ENCODE measurements at places on chromosomes 4 and X. TPM values are rescaled to one million over a fixed set of nuclear protein-coding genes. Genes with fewer than 3 reads are reported as not detected.

NUDT11 gene
- total RNA-seq, result not detected

GRCh38 chrX:136260776-136261175 is 9.6 kb upstream of the MAP7D3 start:
- H3K36me3 ChIP-seq, result no peaks in the 10 kb centered on the region
- H3K4me1 ChIP-seq, result no peaks in the 10 kb centered on the region
- no peak for DNase-seq
- H3K27me3 ChIP-seq, result no peaks in the 10 kb centered on the region

GRCh38 chrX:13515211-13515930 is 54.0 kb upstream of the EGFL6 start:
- H3K4me3 ChIP-seq, result no peak overlapping the region
- H3K27ac ChIP-seq, result no peak overlapping the region
- H3K36me3 ChIP-seq, result no peaks in the 10 kb centered on the region
- no peaks in the 10 kb centered on the region for H3K4me1 ChIP-seq

DNA sequence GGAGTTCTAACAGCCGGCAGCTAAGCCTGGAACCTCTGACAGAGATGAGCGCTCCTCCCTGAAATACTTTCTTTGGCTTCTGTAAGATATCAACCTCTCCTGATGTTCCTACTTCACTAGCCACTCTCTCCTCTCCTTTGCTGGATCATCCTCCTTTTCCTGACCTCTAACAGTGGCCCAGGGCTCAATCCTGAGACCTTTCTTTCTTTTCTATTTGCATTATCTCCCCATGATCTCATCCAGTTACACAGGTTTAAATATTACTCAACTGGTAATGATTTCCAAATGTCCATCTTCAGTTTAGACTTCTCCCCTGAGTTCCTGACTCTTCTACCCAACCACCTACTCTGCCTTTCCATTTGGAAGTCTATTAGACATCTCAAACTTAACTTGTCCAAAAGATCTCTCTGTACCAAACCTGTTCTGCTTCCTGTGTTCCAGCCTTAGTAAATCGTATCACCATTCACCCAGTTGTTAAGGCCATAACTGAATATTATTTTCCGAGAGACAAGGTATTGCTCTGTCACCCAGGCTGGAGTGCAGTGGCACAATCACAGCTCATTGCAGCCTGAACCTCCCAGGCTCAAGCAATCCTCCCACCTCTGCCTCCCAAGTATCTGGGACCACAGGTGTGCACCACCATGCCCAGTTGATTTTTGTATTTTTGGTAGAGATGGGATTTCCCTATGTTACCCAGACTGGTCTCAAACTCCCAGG is 41.1 kb downstream of the RFC1 start:
- no peak overlapping the region for H3K27ac ChIP-seq
- no peaks in the 10 kb centered on the region for H3K4me1 ChIP-seq
- no peak overlapping the region for H3K4me3 ChIP-seq
- H3K27me3 ChIP-seq, result no peaks in the 10 kb centered on the region

GRCh38 chrX:2614911-2615310 is 76.2 kb upstream of the CD99 start:
- DNase-seq, result no peak
- no peak overlapping the region for H3K27ac ChIP-seq
- no peak overlapping the region for H3K4me3 ChIP-seq
- peaks cover 34% of the 10 kb centered on the region for H3K36me3 ChIP-seq
- peaks cover 6% of the 10 kb centered on the region for H3K4me1 ChIP-seq
- no peaks in the 10 kb centered on the region for H3K27me3 ChIP-seq

- H3K4me3 ChIP-seq, result peak overlapping the region; percentile 54
- peak overlapping the region; percentile 84 for H3K27ac ChIP-seq
- peaks cover 15% of the 10 kb centered on the region for H3K4me1 ChIP-seq
- no peak for DNase-seq
Observed at GRCh38 chrX:46759645-46759974, 692 bp upstream of the SLC9A7 start.

BRS3 gene
- total RNA-seq, result not detected

GRCh38 chr4:3866813-3867129 is 100.6 kb downstream of the ADRA2C start:
- H3K27ac ChIP-seq, result no peak overlapping the region
- no peak overlapping the region for H3K4me3 ChIP-seq
- no peak for DNase-seq
- no peaks in the 10 kb centered on the region for H3K36me3 ChIP-seq
- peaks cover 3% of the 10 kb centered on the region for H3K27me3 ChIP-seq

DNA sequence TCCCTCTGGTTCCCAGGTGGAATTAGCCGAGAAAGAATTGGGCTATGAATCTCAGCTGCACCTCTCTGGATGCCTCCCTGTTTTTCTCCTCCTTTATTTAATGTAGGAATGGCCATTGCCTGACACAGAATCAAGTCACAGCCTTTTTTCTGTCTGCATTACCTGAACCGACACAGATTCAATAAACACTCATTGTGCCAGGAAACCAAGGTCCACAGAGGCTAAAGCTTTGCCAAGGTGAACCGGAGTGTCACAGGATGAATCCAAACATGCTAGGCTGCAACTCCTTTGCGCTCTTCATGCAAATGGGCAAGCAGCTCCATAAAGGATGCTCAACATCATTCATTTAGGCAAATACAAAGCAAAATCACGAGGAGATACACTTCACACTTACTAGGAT is 199.8 kb upstream of the AGTR2 start:
- no peak for DNase-seq
- H3K36me3 ChIP-seq, result no peaks in the 10 kb centered on the region
- H3K4me3 ChIP-seq, result no peak overlapping the region
- peaks cover 28% of the 10 kb centered on the region for H3K27me3 ChIP-seq

- H3K27ac ChIP-seq, result peak overlapping the region; percentile 88
- H3K4me1 ChIP-seq, result peaks cover 12% of the 10 kb centered on the region
- peak overlapping the region; percentile 85 for H3K4me3 ChIP-seq
- peak; percentile 85 for DNase-seq
- H3K27me3 ChIP-seq, result no peaks in the 10 kb centered on the region
- H3K36me3 ChIP-seq, result peaks cover 13% of the 10 kb centered on the region
Observed at GRCh38 chr4:146520896-146521540, 722 bp downstream of the SLC10A7 start.

DNA sequence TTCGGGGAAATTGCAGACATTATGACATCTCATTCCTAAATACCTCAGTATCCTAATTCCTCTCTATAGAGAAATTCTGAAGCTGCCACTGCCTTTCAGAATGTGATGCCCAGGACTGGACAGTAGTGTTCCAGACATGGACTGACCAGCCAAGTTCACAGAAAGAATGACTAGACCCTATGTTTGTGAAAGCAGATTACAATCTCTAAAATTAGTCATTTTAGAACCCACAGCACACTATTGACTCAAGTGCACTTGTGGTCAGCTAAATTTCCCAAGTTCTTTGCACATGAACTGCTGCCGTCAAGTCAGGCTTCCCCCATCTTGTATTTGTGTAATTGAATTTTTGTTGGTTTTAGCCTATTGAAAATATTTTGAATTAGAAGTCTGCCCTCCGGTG is 81.0 kb upstream of the ESX1 start:
- no peak for DNase-seq
- H3K4me3 ChIP-seq, result no peak overlapping the region
- no peak overlapping the region for H3K27ac ChIP-seq
- no peaks in the 10 kb centered on the region for H3K4me1 ChIP-seq
- no peaks in the 10 kb centered on the region for H3K27me3 ChIP-seq

- no peaks in the 10 kb centered on the region for H3K36me3 ChIP-seq
- no peak for DNase-seq
- H3K27ac ChIP-seq, result no peak overlapping the region
- H3K4me3 ChIP-seq, result no peak overlapping the region
- no peaks in the 10 kb centered on the region for H3K27me3 ChIP-seq
- H3K4me1 ChIP-seq, result peaks cover 31% of the 10 kb centered on the region
Observed at GRCh38 chr4:107711831-107712230, 8.2 kb downstream of the PAPSS1 start.

- no peaks in the 10 kb centered on the region for H3K27me3 ChIP-seq
- no peaks in the 10 kb centered on the region for H3K4me1 ChIP-seq
- DNase-seq, result no peak
- no peak overlapping the region for H3K4me3 ChIP-seq
Observed at GRCh38 chr4:105162123-105162796, 15.6 kb downstream of the TET2 start.

- no peaks in the 10 kb centered on the region for H3K27me3 ChIP-seq
- H3K36me3 ChIP-seq, result no peaks in the 10 kb centered on the region
- peak overlapping the region; percentile 20 for H3K27ac ChIP-seq
- H3K4me3 ChIP-seq, result peak overlapping the region; percentile 21
Observed at GRCh38 chrX:129783291-129783713, 3.6 kb downstream of the SASH3 start.

CLCN4 gene
- total RNA-seq, result 22.3 TPM

- no peaks in the 10 kb centered on the region for H3K36me3 ChIP-seq
- H3K27ac ChIP-seq, result peak overlapping the region; percentile 76
- H3K4me3 ChIP-seq, result no peak overlapping the region
Observed at GRCh38 chrX:74249963-74250362, 54.0 kb upstream of the ZCCHC13 start.

DNA sequence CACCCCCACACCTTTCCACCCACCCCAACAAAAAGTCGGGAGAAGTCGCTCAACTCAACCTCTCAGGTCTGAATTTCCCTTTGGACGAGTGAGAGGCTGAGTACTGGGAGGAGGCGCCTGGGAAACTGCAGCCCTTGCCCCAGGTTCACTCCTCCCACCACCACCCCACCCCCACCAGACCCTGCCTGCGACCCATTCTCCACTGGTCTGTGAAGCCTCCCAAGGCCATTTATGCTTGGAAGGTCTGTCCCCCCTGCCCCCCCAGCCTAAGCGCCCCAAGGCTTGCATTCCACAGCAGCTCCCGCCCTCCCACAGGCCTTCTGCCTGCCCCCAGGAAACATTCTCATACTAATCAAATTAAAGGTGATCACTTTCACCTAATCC is 27.2 kb downstream of the ELF4 start:
- H3K27me3 ChIP-seq, result no peaks in the 10 kb centered on the region
- no peak for DNase-seq
- H3K4me3 ChIP-seq, result no peak overlapping the region
- peaks cover 67% of the 10 kb centered on the region for H3K4me1 ChIP-seq

DNA sequence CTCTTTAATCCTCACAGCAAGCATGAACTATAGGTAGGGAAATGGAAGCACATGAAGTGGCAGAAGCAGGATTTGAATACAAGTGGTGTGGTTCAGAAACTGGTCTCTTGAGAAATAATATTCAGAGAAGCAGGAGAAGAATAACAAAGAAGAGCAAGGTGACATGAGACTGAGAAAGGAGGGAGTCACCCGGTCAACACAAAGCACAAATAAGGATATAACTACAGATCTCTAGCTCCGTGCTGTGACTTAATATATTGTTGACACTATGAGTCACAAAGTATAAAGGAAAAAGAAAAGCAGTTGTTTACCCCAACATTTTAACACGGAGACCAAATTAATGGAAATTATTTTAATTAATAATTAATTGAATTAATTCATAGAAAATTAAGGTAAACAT is 204.5 kb downstream of the CPE start:
- no peaks in the 10 kb centered on the region for H3K27me3 ChIP-seq
- H3K27ac ChIP-seq, result no peak overlapping the region
- DNase-seq, result no peak
- H3K4me3 ChIP-seq, result no peak overlapping the region
- no peaks in the 10 kb centered on the region for H3K36me3 ChIP-seq

- DNase-seq, result no peak
- H3K4me3 ChIP-seq, result no peak overlapping the region
- H3K27me3 ChIP-seq, result no peaks in the 10 kb centered on the region
- peaks cover 22% of the 10 kb centered on the region for H3K36me3 ChIP-seq
- H3K4me1 ChIP-seq, result no peaks in the 10 kb centered on the region
- no peak overlapping the region for H3K27ac ChIP-seq
Observed at GRCh38 chr4:150286656-150287055, 208.4 kb downstream of the DCLK2 start.

GRCh38 chr4:173243917-173244658 is 75.5 kb downstream of the GALNT7 start:
- H3K4me3 ChIP-seq, result no peak overlapping the region
- H3K27ac ChIP-seq, result no peak overlapping the region
- peaks cover 25% of the 10 kb centered on the region for H3K4me1 ChIP-seq
- no peak for DNase-seq
